ENCODE measurements at places on chromosomes 2 and 18.
A peak's percentile ranks its signal among the peaks of the same experiment; 100 is the strongest.

DNA sequence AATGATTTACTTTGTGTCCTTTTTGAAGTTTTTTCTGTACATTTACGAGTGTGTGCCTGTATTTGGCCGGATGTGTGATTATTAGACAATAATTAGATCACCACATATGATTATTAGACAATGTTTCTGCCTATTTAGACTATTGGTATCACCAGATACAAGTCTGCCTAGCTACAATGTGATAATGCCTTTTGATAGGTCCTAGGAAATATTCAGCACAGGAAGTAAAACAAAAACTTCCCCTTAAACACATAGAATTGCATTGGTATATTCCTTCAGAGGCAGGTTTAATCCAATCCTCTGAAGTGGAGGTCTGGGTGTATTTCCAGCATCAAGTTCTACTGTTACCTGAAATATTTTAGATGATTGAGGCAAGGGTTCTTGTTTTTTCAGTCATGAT is 275.1 kb downstream of the TGIF1 start:
- no peak for DNase-seq

DNA sequence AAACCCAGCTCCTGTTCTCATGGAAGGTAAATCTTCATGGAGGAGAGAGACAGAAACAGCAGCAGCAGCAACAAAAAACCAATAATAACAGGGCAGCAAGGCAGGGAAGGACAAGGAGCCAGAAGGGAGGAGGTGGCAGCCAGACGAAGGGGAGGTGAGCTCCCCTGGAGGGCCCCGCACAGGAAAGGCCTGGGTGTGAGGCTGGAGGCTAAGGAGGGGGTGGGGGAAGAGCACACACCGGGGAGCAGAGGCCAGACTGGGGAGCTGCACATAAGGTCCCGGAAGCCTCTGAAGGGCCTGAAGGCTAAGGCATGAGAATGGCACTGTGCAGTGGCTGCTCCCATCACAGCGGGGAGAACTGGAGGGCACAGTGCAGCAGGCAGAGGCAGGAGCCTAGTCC is 94.8 kb upstream of the SMAD7 start:
- no peak for DNase-seq

DNA sequence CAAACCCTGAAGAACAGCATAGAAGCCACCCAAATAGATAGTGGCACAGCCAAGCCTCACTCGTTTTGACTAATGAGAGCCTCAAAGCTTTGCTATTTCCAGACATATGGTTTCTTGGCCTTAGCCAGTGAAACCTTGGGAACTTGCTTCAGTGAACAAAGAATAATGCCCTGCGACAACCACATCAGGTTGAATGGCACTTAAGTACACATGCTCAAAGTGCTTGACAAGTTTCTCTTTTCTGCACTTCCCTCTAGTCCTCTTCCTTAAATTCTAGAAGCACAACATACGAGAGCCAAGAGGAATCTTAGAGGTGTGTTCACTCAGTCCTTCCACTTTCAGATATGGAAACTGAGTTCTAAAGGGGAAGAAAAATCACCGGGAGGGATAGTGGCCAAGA is 258.3 kb downstream of the HAUS1 start:
- DNase-seq = no peak

DNA sequence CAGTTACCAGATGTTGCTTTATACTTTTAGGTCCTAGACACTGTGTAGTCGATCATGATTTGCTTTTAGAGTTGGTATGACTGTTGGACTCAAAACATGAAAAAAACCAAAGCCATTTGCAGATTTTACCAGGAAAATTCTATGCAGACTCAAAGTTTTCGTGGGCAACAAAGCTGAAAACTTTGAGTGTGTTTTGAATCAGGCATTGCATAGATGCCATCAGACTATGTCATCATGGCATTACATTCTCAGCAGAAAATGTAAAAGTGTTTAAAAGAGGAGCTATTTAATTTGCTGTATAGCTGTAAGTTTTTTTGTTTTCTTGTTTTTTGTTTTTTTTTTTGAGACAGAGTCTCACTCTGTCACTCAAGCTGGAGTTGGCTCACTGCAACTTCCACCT is 43.5 kb upstream of the ELAC1 start:
- no peak for DNase-seq

DNA sequence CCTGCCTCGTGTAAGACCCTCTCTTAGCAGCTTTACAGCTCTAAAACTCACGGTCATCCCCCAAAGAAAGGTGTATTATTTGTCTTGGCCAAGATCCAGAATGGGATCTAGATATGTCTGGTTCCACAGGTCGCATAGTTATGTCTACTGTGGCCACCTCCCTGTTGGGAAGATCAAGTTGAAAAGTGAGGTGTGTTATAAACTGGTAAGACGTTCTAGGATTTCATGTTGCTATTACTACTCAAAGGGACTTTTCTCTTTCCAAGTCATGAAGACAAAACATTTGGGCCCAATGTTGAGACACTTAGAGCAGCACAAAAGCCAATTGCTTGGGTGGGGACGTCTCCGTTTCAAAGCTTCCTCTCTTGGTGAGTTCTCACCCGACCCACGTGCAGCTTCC is 766.0 kb downstream of the RNF144A start:
- DNase-seq = no peak

- DNase-seq = no peak
Measured at GRCh38 chr18:76064998-76065397, 430.0 kb downstream of the ZNF516 start.

- DNase-seq = no peak
Measured at GRCh38 chr2:158635961-158636601, 159.0 kb upstream of the DAPL1 start.

- DNase-seq = peak; percentile 80
Measured at GRCh38 chr18:22639026-22639463, 221.3 kb upstream of the CTAGE1 start.

DNA sequence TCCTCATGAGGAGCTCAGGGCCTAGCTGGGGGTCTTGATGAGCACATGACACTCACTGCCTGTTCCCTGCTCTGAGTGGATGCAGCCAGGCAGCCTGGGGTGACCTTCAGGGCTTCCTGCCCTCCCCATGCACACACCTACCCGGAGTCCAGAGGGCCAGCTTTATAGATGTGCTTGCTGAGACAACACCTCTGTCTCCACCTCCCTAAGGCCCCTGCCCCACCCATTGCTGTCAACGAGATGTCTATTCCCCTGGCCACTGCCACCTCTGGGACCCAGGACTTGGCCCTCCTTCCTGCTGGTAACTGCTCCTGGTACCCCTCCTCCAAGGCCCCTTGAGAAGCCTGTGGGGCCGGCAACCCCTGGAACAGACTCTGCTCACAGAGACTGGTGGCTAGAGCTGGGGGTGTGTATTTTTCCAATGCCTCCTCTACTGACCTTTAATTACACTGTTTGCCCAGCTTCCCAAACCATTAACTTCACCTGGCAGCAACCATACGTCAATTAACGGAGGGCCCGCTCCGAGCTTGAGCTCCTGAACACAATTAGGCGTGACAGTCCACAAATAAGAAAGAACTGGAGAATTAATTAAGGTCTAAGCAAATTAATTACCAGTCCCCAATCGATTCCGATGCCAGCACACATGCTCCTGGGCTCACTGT is 66.3 kb downstream of the EMX1 start:
- no peak for DNase-seq

DNA sequence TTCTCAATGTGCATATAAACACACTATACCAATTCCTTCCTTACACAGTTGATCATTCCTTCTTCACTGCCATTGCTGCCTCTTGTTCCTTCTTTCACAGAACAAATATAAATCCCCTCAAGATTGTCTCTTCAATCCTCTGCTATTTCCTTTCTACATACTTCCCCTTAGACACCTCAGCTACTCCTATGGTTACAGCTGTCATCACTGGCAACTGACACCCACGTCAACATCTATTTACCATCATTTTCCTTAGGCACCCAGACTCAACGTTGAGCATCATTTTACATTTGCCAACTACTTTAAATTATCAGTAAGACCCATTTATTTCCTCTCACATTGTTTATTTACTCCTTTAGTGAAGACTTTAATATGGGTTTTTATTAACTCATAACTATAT is 488.8 kb upstream of the FSHR start:
- DNase-seq = no peak

DNA sequence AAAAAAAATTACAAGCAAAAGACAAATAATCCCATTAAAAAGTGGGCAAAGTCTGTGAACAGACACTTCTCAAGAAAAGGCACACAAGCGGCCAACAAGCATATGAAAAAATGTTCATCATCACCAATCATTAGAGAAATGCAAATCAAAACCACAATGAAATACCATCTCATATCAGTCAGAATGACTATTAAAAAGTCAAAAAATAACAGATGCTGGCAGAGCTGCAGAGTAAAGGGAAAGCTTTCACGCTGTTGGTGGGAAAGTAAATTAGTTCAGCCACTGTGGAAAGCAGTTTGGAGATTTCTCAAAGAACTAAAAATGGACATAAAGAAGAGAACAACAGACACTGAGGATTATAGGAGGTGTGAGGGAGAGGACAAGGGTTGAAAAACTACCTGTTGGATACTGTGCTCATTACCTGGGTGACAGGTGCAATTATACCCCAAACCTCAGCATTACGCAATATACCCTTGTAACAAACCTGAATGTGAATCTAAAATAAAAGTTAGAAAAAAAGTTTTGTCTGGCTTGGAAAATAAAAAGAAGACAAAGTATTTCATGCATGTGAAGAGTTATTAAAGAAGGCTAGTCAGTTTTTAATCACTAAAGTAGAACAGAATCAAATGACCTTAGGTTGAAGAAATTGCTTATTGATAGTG is 8.7 kb upstream of the ACSL3 start:
- DNase-seq = no peak

DNA sequence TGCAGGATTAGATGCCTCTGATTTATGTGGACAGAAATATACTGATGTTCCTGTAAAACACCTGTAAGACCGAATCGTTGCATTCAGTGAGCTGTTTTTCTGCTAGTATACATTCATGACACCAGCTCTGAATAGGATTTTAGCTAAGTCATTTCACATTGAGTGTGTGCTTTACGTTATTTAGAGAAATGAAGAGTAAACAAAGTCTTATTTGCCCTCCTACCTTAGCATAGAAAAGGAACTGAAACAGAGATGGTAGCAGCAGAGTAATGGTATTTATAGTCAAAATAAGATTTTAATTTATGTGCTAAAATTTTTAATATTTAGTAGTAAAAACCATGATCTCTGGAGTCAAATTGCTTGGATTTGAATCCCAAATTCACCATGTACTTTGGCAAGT is 168.0 kb downstream of the CERS6 start:
- DNase-seq = no peak

- no peak for DNase-seq
Measured at GRCh38 chr2:175792881-175793280, 209.2 kb downstream of the LNPK start.

GRCh38 chr18:74281980-74282754 is 9.6 kb downstream of the CYB5A start:
- no peak for DNase-seq

DNA sequence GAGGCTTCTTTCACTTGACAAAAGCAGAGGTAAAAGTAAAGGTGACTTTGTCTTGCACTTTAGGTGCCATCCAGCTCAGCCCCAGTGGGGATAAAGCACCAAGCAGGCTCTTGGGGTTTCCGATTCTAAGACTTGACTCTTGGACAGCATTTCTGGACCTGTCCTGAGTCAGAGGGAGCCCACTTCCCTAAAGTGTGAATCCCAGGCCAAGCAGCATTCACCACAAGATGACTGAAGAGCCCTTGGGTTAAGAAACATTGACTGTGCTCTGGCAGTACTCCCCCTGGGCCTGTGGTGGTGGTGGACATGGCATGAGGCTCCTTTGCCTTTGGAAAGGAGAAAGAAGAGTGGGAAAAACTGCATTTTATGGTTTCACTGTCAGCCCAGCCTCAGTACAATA is 638.0 kb upstream of the VRK2 start:
- DNase-seq = no peak

- no peak for DNase-seq
Measured at GRCh38 chr2:100136310-100136709, 6.1 kb downstream of the AFF3 start.

DNA sequence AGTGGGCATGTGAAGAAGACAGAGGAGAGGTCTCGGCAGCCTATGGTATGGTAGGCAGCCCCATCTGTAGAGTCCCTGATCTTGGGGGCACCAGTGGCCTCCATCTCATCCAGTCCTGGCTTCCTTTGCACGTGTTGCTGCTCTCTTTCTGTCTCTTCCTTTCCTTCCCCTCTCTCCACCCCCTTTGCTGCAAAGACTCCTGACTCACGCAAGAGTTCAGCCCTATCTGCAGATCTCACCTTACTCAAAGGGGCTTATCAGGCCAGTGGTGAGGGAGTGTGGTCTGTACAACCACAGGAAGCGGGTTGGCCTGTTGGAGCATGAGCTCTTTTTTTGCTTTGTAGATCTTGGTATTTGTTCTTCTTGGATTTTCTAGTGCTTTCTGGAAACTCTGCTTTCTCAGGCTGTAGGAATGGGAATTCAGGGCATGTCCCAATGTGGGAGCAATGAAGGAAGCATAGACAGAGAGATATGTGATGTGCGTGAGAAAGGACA is 14.6 kb upstream of the NT5DC4 start:
- no peak for DNase-seq

GRCh38 chr18:10210057-10210633 is 244.3 kb upstream of the APCDD1 start:
- no peak for DNase-seq

DNA sequence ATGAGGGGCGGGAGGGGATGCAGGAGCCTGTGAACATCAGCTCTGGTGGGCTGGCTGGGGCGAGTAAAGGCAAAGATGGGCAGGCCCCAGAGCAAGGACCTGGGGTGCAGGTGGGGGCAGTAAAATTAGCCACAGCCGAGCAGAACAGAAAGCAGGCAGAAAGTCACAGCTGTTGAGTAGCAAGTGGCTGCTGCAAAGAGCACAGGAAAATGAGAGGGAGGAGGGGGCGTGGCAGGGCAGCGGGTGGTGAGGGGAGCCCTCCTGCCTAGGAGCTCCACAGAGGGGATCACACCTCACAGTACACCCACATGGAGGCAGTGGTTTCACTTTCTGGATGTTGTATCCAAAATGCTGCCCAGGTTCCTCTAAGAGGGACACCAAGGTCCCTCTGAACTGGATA is 79.6 kb downstream of the LBH start:
- no peak for DNase-seq

DNA sequence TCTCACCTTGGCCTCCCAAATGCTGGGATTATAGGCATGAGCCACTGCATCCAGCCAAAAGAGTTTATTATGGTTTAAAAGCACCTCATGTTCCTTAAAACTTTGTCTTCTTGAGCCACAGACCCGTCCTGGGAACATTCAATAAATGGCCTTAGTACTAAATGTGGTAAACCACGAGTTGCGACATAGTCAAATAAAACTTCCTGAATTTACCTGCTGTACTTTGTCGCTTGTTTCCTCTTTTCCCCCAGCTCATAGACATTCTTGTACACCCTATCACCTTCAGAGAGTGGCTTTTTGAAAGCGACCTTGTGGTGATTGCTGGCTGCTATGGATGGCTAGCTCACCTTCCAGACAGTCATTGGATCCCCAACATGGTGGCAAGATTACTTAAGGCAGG is 310.4 kb downstream of the LRRTM1 start:
- DNase-seq = no peak

DNA sequence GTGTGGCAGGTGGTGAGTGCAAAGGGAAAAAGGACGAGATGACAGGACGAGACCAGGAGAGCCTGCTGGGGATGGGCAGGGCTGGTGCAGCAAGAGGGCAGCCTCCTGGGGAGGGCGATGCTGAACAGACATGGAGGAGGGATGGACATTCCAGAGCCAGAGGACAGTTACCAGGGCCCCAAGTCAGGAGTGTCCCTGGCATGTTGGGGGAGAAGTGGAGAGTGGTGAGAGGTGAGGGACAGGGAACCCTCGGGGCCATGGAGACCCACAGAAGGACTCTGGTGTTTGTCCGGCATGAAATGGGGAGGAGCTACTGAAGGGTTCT is 19.0 kb downstream of the MTERF4 start:
- no peak for DNase-seq

All from fibroblast of skin of left biceps (primary cell).